HCT116 (cell line): ENCODE measurements at places on chromosomes 2 and 18.

DNA sequence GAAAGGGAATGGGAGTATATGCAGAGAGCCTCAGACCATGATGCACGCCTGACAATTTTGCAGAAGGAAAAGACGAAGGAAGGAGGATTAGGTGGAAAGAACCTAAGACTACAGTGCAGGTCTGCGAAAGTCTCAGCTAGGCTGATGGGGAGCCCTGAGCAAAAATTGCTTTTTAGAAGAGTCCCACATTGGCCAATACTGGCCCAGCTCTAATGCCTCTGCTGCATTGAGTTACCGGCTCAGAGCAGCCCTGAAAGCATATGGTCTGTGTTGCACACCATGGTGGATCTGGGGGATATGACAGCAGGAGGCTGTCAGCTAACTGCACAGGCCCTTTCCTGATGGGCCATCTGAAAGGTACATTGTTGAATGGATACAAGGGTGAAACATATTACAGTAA lies 48.3 kb upstream of the CAVIN2 start:
- H3K36me3 ChIP-seq = no peaks in the 10 kb centered on the region
- H3K27me3 ChIP-seq = no peaks in the 10 kb centered on the region

DNA sequence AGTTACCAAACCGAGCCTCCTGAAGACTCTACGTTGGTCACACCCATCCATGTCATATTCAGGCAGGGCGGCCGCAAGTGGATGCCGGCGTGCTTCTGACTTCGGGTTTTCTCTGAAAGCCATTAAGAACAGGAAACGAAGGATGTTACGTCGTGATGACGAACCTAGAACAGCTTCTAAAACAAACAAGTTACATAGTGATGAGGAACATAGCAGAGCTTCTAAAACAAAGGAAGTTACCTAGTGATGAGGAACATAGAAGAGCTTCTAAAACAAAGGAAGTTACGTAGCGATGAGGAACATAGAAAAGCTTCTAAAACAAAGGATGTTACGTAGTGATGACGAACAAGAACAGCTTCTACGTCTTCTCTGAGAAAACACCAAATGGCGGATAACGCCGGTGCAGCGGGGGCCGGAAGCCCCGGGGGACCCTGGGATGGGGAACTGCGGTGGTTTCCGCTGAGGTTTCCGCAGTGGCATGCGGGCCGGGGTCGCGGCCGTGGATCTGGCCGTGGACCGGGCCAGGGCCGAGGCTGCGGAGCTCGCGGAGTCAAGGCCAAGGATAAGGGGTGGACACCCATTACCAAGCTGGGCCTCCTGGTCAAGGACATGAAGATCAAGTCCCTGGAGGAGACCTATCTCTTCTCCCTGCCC lies 141.1 kb downstream of the SOCS6 start:
- no peaks in the 10 kb centered on the region for H3K36me3 ChIP-seq
- H3K4me3 ChIP-seq = no peak overlapping the region
- DNase-seq = no peak
- H3K27ac ChIP-seq = peak overlapping the region; percentile 38; the same call in 1 of the 2 replicates

DNA sequence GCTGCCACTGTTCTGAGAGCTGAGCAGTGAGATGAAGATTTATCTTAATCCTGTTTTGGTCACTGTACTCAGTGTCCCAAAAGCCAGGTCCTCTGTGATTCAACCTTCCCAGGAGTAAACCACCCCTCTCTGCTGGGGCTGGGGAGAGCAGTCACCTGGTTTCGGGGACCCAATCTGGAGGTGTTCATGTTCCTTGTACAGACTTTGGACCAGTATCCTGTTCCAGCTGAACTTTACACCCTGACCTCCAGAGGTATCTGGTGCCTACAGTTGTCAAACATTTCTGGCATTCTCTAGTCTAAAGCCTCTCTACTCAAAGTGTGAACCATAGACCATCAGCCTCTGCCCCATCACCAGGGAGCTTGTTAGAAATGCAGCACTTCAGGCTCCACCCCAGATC lies 22.1 kb downstream of the CERS6 start:
- no peaks in the 10 kb centered on the region for H3K36me3 ChIP-seq
- H3K27me3 ChIP-seq = no peaks in the 10 kb centered on the region
- no peaks in the 10 kb centered on the region for H3K4me1 ChIP-seq
- no peak overlapping the region for H3K27ac ChIP-seq

- no peak overlapping the region for H3K27ac ChIP-seq
- H3K27me3 ChIP-seq = no peaks in the 10 kb centered on the region
- H3K4me3 ChIP-seq = no peak overlapping the region
- DNase-seq = no peak
Measured at GRCh38 chr2:188902901-188903491, 71.2 kb upstream of the COL3A1 start.

DNA sequence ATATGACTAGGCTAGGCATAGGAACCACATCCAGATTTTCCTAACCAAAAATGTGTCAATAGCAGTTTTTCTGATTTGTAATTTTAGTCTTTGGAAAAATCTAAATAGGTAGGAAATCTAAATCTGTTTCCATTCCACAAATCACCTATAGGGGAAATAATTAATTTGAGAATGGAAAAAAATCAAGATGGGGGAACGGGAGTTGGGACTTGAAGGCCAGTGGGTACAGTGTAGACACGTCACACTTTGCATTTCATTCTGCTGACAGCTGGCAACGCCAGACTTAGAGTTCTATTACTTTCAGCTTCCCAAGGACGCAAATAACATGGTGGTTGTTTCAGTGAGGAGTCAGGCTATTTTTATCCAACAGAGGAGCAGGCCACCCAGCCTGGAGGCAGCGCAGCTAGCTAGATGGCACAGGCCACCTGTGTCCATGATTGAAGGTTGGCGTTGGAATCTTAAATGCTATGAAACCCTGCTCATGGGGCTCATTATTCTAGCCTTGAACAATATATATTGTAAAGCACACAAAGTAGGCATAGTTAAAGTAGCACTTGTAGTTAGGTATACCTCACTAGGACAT lies 23.4 kb downstream of the HNRNPA3 start:
- H3K36me3 ChIP-seq = peaks cover 29% of the 10 kb centered on the region
- DNase-seq = no peak
- no peaks in the 10 kb centered on the region for H3K27me3 ChIP-seq
- no peak overlapping the region for H3K4me3 ChIP-seq
- H3K27ac ChIP-seq = no peak overlapping the region

DNA sequence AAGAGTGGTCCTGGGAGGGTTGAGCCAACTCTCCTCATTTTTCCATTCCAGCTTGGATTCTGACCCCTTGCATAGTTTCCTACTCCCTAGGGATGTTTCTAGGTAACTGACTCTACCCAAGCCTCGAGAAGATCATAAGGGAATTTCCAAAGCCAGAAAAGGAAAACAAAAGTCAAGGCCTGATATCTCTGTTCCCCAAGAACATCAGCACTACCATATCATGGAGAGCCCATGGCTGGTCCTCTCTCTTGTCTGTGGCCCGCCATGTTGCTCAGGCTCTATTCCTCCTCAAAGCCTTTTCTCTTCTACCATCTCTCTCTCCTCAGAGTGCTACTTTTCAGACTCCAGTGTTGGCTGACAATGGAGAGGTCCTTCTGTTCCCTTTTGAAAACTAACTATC lies 99.6 kb upstream of the KLF7 start:
- no peak overlapping the region for H3K27ac ChIP-seq
- H3K4me1 ChIP-seq = no peaks in the 10 kb centered on the region
- no peaks in the 10 kb centered on the region for H3K27me3 ChIP-seq
- no peaks in the 10 kb centered on the region for H3K36me3 ChIP-seq
- no peak overlapping the region for H3K4me3 ChIP-seq

DNA sequence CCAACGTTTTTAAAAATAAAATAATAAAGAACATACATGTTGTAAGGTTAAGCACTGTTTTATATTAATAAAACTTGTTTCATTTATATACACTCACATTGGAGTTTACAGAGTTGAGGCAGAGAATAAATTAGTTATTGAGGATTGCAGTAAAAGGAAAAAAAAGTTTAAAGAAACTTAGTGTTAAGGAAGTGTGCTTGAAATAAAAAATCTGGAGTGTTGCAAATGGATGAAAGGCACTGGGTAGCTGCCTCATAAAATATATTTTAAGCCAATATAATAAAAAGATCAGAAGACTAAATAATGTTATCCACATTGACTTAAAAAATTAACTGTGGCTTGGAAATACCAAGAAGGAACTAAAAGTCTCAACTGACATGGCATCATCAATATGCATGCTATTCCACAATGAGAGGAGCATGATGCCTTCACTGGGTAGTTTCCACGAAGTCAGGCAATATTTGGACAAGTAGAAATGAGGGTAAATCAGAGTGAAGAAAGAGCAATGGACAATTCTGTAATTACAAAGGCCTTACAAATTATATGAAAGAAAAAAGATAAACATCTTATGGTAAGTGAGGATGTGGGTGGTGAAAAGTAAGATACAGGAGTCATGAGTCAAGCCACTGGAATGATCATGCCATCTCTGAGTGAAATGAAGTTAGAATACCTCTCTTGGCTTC lies 2.5 kb downstream of the GALNT3 start:
- H3K4me1 ChIP-seq = 0 out of 2 replicates have a peak, but pooled peaks cover 3% of the 10 kb centered on the region
- DNase-seq = no peak
- H3K27ac ChIP-seq = no peak overlapping the region
- H3K36me3 ChIP-seq = no peaks in the 10 kb centered on the region
- H3K27me3 ChIP-seq = no peaks in the 10 kb centered on the region

- DNase-seq = no peak
- no peak overlapping the region for H3K27ac ChIP-seq
- peaks cover 53% of the 10 kb centered on the region for H3K27me3 ChIP-seq
- no peak overlapping the region for H3K4me3 ChIP-seq
- peaks cover 13% of the 10 kb centered on the region for H3K4me1 ChIP-seq
Measured at GRCh38 chr2:15729709-15730544, 138.3 kb downstream of the DDX1 start.

- no peaks in the 10 kb centered on the region for H3K36me3 ChIP-seq
- H3K4me3 ChIP-seq = no peak overlapping the region
- no peak for DNase-seq
- H3K4me1 ChIP-seq = no peaks in the 10 kb centered on the region
- H3K27ac ChIP-seq = no peak overlapping the region
Measured at GRCh38 chr18:74930616-74931015, 278.3 kb downstream of the PTGR3 start.

GRCh38 chr2:169119123-169119760 lies 49.9 kb downstream of the DHRS9 start:
- peaks cover 12% of the 10 kb centered on the region; the same call in 1 of the 2 replicates for H3K27me3 ChIP-seq
- H3K4me3 ChIP-seq = no peak overlapping the region
- no peak overlapping the region for H3K27ac ChIP-seq
- DNase-seq = no peak
- no peaks in the 10 kb centered on the region for H3K4me1 ChIP-seq
- H3K36me3 ChIP-seq = no peaks in the 10 kb centered on the region

- H3K27ac ChIP-seq = no peak overlapping the region
- H3K4me1 ChIP-seq = no peaks in the 10 kb centered on the region
- DNase-seq = no peak
- no peaks in the 10 kb centered on the region for H3K27me3 ChIP-seq
Measured at GRCh38 chr2:228875152-228875900, 395.8 kb downstream of the PID1 start.

GRCh38 chr2:196191541-196191940 lies 20.2 kb upstream of the STK17B start:
- no peak overlapping the region for H3K4me3 ChIP-seq
- no peaks in the 10 kb centered on the region for H3K4me1 ChIP-seq
- no peak overlapping the region for H3K27ac ChIP-seq
- no peaks in the 10 kb centered on the region for H3K27me3 ChIP-seq
- no peaks in the 10 kb centered on the region for H3K36me3 ChIP-seq
